NCI-H2081 (cell line): ENCODE measurements at places on chromosomes 6 and 20.

- peak; percentile 67 for DNase-seq
Measured at GRCh38 chr6:113289166-113289565, 568.0 kb upstream of the MARCKS start.

DNA sequence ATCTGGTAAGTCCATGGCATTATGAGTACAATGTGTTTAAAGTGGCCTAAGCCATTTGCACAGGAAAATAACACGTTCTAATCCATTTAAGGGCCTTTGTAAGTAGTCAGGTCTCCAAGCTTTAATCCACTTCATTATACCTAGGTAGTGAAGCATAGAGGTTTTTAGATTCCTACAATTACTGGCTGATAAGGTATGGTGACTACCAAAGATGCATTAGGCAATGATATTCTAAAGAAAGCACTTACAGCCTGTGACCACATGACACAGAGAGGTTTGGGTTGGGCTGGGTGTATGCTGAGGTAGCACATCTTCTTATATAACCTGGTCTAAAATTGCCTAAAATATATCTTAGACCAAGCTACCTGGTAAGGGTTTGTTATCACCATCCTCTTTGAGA is 504.4 kb downstream of the TFAP2B start:
- no peak for DNase-seq

DNA sequence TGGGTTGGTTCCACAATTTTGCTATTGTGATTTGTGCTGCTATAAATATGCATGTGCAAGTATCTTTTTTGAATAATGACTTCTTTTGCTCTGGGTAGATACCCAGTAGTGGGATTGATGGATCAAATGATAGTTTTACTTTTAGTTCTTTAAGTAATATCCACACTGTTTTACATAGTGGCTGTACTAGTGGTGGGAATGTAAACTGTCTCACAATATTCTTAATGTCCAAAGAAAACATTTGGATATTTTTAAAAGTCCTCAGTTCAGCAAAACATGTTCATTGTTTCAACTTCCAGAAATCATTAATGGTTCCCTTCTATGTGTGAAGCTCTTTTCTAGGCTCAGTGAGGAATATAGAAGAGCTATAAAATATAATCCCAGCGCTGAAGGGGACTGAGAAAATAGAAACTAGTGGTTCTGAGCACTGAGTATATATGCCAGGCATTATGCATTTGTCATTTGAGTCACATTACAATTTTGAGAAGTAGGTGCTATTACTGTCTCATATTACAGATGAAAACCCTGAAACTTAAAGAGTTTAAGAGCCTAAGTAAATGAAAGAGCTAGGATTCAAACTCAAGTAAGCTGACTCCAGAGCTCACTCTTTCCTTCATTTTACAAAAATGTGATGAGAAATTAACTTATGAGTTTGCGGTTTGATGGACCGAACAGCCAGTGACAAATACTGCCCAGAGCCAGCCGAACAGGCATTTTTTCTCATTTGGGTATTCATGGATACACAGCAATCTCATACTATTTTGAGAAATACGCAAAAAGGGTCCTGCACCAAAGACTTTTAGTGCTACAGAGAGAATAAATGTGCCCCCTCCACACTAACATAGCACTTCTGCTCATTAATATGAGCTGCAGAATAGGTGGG is 250.1 kb downstream of the TBX18 start:
- DNase-seq = no peak

- DNase-seq = no peak
Measured at GRCh38 chr6:164214066-164214465, 799.5 kb downstream of the QKI start.

- no peak for DNase-seq
Measured at GRCh38 chr20:14657266-14658005, 320.0 kb upstream of the FLRT3 start.

DNA sequence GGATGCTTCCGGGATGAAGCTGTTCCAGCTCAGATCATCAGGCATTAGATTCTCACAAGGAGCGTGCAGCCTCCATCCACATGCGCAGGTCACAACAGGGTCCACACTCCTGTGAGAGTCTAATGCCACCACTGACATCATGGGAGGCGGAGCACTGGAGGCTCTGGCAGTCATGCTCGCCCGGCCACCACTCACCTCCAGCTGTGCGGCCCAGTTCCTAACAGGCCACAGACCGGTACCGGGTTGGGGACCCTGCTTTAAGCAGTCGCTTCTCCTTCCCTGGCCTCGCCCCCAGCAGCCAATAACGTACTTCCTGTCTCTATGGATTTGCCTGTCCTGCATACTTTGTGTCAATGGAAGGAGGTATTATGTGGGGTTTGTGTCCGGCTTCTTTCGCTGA is 236.8 kb downstream of the TAF4 start:
- DNase-seq = no peak

DNA sequence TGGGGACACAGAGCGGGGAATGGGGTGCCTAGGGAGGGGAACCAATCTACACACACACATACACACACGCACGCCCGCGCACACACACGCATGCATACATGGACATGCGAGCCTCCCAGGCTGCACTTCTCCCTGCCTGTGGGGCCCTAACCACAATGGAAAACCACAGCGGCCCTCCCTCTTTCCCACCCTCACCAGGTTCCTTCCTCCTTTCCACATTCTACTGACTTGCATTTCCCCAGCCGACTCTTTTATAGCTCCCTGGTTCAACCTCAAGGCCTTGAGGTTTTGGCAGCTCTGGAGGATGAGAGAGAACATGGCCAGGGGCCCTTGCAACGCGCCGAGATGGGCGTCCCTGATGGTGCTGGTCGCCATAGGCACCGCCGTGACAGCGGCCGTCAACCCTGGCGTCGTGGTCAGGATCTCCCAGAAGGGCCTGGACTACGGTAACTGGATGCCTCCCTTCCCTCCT is at the start of gene BPI:
Gene BPI (plus strand): TSS at position 249 of the 472 bp plus-strand sequence. CDS start 68 bp downstream, at position 317.
- no peak for DNase-seq

DNA sequence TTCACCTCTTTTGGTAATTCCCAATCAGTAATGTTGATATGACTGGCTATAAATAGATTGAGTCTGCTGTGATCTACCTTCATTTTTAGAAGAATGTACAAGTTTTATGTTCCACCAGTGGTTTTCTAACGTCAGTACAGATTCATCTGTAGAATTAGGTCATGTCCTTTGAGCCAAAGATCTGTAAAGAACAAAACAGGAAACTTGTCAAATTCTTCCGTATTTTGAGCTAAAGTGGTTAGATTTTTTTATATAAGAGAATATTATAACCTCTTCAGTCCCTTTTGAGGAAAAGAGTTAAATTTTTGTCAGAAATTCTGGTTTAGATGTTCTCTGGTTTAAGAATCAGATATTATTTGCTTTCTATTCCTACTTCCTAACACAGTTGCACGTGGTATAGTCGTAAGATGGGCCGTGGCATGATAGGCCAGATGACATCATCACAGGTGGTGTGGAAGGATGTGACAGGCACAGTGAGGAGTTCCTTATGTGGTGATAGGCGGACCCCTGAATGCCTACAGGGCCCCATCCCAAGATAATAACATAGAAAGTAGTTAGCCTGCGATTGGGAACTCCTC is 62.3 kb downstream of the SNX9 start:
- no peak for DNase-seq

DNA sequence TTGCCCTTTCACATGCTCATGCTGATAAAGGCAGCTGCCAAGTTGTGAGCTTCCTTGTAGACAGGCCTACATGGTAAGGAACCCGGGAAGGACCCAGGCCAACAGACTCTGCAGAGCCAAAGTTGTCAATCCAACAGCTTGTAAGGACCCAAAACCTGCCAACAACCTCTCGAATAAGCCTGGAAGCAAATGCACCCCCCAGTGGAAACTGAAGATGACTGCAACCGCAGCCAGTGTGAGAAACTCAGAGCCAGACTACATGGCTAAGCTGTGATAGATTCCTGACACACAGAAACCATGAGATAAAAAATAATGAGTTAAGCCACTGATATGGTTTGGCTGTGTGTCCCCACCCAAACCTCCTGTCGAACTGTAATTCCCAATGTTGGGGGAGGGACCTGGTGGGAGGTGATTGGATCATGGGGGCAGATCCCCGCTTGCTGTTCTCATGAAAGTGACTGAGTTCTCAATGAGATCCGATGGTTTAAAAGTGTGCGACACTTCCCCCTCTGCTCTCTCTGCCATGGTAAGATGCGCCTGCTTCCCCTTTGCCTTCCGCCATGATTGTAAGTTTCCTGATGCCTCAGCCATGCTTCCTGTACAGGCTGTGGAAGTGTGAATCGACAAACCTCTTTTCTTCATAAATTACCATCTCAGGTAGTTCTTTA is 18.8 kb upstream of the CLPSL2 start:
- no peak for DNase-seq

- DNase-seq = no peak
Measured at GRCh38 chr20:14117768-14118167, 122.5 kb downstream of the MACROD2 start.
